ENCODE measurements at places on chromosomes 11 and 22.
A peak's percentile ranks its signal among the peaks of the same experiment; 100 is the strongest.

- no peak for DNase-seq
Measured at GRCh38 chr11:113199866-113200265, 114.5 kb upstream of the TTC12 start.

DNA sequence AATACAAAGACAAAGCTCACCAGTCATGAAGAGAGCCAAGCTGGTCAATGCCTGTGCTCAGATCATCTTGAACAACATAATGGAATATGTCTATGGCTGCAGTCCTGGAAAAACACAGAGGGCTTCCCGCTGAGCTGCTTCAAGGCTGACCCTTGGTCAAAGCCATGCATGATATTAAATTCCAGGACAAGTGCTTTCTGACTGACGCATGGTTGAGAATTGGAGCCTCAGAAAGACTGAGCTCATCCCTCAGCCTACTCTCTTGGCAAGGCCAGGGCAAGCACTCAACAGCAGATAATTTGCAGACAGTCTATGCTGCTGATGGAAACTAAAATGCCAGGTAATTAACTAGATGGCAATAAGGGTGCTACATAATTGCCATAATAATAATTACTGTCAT, 89.2 kb downstream of the GALNT18 start:
- DNase-seq = no peak

DNA sequence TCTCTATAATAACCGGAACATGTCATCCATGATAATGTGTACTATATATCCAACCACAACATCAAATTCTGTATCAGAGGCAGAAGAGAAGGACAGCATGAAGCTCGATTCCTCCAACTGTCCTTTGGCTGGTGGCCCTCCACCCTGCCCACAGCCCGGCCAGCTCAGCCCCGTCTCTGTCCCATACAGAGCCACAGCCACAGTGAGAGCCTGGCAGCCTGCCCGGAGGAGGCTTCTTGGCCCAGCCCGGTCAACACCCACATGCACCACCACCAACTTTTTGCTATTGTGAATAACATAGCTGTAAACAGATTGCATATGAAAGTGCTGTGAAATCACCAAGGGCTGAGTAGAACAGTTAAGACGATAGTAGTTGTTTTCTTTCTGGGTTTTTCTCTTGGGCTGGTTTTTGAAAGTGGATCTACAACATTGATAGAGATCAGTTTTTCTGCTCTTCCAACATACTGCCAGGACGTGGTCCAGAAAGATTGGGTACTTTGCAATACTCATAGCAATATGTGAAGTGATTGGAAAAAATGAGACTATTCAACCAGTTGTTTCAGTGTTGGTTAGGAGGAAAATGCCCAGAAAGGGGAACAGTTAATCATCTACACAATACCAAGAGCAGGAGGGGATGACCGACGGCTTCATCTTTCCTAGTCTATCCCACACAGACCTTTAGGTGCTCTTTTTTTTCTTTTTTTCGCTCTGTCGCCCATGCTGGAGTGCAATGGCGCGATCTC, 6.9 kb upstream of the TUBA8 start:
- DNase-seq = no peak

GRCh38 chr11:11787305-11788062, 54.3 kb upstream of the USP47 start:
- DNase-seq = peak; percentile 61

GRCh38 chr11:68298659-68299516, 13.5 kb upstream of the LRP5 start:
- DNase-seq = no peak

DNA sequence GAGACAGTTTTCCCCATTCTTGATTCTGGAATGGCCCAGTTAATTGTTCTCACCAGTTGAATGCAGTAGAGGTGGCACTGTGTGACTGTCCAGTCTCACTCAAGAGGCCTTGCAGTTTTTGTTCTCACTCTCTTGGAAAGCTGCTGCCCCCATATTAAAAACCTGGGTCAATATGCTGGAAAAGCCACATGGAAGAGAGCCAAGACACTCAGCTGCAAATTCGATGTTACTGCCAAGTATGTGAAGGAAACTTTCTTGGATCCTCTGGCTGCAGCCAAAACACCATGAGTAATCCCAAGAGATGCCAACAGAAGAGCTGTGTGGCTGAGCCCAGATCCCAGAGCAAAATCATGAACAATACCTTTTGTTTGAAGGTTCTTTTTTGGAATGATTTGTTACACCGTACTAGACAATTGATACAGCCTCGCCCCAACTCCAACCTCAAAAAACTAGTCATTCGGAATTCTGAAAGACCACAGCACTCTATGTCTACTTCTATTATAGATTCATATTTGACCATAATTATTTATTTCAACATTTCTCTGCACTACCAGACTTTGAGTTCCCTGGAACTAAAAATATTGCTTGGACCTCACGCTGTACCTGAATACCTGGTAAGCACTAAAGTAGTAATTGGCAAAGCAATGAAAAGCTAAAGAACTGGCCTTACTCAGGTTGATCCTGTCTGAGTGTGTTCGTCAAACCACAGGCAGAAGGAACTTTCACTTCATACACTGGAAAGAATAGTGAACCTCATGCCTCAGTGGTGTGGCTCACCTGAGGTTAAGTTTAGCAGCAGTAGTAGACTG, 378.8 kb downstream of the ETS1 start:
- no peak for DNase-seq

- no peak for DNase-seq
Measured at GRCh38 chr11:121299417-121299816, 6.8 kb downstream of the SC5D start.

DNA sequence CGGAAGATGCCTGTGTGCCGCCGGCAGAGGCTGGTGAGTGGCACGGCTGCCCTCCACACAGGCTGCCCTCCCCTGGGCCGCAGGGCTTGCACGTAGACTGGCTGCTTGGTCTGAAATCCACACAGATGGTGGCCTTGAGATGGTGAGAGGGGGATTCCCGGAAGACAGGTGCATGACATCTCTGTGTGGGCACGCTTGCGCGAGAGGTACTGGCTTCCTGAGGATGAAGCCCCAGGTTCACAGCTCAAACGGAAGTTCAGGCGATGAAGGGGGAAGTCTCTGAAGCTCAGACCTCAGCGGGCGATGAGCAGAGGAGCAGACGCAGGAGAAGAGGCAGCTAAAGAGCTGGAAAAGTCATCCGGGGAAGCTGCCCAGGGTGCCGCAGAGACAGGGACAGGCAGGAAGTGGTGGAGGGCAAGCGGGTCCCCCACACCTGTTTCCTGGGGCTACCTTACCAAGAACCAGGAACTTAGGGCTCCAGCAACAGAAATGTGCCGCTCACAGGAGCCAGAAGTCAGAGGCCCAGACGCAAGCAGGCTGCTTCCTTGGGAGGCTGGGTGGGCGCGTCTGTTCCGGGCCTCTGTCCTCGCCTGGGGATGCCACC, 7.2 kb downstream of the CRELD2 start:
- no peak for DNase-seq

All from bone marrow (tissue), 2 donors.